ENCODE measurements at places on chromosomes 6 and 20.

DNA sequence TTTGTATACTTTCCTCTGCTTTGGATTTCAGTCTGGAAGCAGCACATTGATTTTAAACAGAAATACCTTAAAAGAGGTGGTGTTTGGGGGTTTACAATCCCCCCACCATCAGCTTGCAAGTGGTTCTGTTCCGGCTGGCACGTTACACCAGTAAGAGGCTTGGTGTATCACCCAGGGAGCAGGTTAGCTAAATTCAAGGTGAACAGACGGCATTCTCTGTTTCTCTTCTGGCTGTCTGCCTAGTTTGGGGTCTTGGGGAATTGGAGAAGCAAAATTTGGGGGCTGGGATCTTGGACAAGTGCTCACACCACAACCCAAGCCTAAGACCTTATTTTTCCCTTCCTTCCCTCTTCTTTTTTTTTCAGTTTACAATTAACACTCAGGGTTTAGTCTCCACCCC lies 7.5 kb upstream of the APCDD1L start:
- DNase-seq: no peak

GRCh38 chr20:12695937-12696336 lies 312.8 kb upstream of the SPTLC3 start:
- DNase-seq: no peak

DNA sequence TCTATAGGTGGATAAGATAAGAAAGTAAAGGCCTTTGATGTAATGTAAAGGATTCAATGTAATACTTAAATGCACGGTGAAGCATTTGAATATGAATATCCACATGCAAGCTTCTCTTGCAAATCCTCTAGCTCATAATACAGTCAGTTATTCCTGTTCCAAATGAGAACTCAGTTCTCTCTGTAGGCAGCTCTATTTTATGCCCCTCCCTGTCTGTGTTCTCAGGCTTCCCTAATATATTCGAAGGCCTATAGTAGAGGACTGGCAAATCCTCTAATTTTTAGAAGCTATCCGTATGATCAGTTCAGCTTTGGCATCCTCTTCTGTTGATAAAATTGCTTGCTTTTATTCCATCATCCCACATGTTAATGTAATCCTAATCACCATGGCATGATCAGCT lies 200.2 kb downstream of the UBE3D start:
- DNase-seq: no peak

- DNase-seq: no peak
Measured at GRCh38 chr20:50270034-50270395, 79.4 kb downstream of the CEBPB start.

DNA sequence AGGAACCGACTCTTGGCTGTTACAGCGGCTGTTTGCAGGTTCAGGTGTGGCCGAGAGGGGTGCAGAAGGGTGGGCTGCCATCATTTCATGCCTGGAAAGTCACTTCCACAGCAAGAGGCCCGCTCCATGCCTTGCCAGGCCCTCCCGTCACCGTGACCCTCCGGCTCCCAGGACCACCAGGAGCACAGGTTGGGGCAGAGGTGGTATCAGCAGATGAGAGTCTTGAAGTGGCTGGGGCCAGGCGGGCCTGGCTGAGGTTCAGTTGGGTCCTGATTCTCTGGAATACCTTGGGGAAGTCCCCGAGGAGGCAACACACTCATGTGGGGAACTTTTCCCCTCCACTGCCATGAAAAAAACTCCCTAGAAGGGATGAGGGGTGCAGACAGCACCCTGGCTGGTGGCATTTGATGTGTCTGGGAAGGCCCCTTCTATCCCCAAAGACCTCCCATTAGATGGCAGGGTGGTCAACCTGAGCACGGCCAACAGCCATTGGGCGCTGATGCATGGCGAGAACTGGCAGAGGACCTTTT lies 34.2 kb upstream of the IRF4 start:
- no peak for DNase-seq

DNA sequence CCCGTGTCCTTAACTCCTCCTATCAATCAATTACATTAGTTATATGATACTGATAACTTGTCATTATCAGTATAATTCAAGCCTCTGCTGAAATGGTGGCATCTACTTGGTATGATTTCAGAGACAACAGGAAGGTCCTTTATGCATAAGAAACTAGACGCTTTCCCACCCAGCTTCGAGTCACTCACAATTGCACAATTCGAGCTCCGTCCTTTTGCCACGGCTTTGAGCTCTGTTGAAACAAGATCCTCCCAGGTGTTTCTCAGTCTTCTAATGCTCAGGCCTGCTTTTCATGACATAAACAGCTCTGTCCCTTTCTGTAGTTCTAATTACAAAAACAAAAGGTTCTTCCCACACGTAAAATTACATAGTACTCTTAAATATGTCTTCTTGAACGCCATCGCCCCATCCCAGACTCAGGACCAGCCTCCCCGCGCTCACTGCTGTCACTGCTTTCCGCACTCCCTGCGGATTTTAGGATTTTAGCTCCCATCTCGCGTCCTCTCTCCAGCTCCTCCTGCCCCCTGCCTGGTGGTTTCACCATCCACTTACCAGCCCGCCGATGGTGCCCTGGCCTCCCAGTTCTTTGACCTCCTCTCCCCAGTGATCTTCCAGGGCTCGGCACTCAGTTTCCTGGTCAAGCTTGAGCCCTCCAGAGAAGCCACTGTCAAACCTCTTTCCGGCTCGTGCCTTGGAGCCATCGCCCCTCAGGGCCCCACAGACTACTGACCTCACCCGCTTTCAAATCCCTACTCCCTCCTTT lies 23.2 kb upstream of the PNPLA1 start:
- DNase-seq: no peak

DNA sequence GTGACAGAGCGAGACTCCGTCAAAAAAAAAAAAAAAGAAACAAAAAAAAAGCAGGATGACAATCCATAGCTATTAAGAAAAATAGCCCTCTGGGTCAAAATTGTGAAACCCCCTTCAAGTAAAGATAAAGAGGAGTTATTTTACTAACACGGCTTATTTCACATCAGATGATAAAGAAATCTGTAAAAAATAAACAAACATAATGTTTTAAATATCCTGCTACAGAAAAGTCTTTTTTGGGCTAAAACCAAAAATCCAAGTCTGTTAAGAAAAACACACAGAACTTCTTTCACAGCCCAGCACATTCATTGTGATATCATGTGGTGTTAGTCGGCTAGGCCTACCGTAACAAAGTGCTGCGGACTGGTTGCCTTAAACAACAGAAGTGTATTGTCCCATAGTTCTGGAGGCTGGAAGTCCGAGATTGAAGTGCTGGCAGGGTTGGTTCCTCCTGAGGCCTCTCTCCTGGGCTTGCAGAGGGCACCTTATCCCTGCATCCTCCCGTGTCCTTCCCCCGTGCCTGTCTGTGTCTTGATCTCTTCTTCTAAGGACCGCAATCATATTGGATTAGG lies 239.2 kb upstream of the TAB2 start:
- no peak for DNase-seq

- DNase-seq: no peak
Measured at GRCh38 chr6:27144740-27145079, 102.8 kb upstream of the PRSS16 start.

- DNase-seq: no peak
Measured at GRCh38 chr20:37280403-37280802, 9.1 kb upstream of the MANBAL start.

All from stimulated activated CD4-positive, alpha-beta T cell treated with anti-CD3 and anti-CD28 coated beads, TNF-alpha, amount 100 ng/mL, for 48 hours (primary cell).